Stimulated activated CD8-positive, alpha-beta memory T cell treated with anti-CD3 and anti-CD28 coated beads, Interleukin-12 subunit alpha, Interleukin-12 subunit beta, amount 100 ng/mL, for 4 hours (primary cell): ENCODE measurements at places on chromosomes 3 and 15.
A peak's percentile ranks its signal among the peaks of the same experiment; 100 is the strongest.

- no peak for DNase-seq
Measured at GRCh38 chr15:73394782-73395181, 26.0 kb upstream of the HCN4 start.

GRCh38 chr3:102106416-102107097 is 257.2 kb downstream of the NFKBIZ start:
- DNase-seq = peak; percentile 2

DNA sequence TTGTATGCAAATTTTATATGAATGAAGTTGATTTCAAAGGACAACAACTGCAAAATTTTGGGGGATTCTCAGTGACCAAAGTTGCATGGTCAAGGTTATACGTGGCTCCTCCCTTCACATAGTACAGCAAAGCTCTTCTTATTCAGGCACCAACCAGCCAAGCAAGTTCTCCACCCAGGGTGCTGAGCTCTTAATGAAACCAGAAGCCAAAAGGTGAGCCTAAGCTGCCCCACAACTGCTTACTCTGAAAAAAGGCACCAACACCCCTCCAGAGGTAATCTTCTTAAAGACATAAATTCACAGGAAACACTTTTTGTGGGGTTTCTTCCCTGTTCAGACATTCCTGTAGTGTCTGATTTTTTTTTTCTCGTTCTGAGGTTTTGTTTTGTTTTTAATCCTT is 106.1 kb upstream of the GMNC start:
- no peak for DNase-seq

- no peak for DNase-seq
Measured at GRCh38 chr3:12443781-12444522, 40.3 kb upstream of the TSEN2 start.

GRCh38 chr3:111967068-111967467 is 11.8 kb upstream of the ABHD10 start:
- DNase-seq = no peak

- peak; percentile 17 for DNase-seq
Measured at GRCh38 chr3:194577986-194578905, 55.0 kb downstream of the TMEM44 start.

DNA sequence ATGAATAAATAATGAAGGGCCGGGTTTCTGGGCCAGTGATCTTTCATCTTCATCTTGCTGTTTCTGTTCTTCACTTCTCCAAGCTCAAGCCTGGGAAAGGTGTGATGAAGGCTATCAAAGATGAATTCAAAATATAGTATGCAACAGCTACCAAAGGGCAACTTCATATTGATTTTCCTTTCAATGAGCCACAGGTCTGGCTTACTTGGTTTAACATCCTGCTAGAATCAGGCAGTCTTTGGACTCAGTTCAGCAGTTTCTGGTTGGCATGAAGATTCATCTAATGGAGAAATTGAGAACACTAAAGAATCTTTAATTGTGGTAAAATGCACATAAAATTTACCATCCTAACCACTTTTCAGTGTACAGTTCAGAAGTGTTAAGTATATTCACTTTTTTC is 43.3 kb downstream of the NFKBIZ start:
- no peak for DNase-seq

DNA sequence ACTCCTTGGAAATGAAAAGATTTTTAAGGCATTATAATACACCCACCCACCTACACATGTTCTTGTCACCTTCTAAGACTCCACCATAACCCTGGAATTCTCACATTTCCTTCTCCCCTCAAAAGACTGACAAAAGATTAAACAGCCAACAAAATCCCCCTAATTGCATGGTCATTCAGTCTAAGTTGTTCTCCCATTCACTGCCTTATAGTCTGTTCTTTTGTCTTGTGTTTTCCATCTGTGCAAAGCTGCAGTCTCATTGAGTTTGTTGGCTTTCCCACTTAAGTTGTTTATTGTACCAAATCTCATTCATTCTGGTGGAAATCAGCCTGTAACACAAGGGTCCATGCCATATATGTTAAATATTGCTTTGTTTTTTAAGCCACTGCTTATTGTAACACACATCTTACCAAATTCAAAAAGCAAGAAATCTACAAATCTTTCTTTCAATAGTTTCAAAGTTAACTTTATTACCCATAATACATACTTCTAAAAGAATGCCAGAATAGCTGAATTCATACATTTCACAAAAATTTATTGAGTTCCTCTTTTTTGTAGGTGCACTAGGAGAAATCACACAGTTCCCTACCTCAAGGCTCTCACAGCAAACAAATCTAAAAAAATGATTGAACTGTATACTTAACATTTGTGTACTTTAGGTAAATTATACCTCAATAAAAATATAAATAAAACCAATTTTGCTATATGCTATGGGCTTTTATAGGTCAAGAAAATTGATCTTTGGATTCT is 2.4 kb upstream of the RCN2 start:
- no peak for DNase-seq

DNA sequence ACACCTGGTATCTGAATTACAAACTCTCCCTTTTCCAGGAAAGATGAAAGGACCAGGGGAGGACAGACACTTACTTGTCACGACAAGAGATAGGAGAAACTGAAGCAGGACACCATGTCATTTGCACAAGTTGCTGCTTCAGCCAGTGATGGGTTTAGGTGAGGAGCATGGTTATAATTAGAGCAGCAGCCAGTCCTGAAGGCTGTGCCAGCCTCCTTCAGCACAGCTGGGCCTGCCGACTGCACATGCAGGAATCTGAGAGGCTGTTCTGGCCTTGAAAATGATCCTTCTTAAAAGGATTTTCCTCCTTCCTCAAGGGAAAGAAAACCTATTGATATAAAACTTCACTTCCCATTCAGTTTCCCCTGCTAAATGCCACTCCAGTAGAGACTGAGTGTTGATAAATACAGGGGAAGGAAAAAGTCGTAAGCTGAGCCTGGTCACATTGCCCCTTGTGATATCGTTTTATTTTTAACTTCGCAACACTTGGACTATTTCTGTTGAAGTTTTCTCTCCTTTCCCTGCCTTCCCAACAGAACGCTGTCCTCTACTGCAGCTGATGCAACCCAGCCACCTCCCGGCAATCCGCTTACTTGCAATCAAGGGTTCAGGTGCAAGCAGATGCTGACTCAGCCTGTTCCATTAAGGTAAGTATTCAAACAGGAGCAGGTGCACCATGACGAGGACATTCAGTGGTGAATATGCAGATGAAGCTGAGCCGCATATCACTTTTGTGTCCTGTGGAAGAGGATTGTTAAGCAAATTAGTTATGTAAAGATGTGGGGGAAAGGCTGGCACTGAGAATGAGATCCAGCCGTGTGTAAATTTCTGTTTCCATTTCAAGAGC is at the start of gene FBXO40:
Gene FBXO40 (plus strand): TSS at position 524 of the 847 bp plus-strand sequence. CDS start 27,197 bp downstream, outside the sequence.
- DNase-seq = no peak

GRCh38 chr3:166829896-166830295 is 550.2 kb downstream of the ZBBX start:
- no peak for DNase-seq

GRCh38 chr15:63461230-63461985 is 43.0 kb upstream of the USP3 start:
- no peak for DNase-seq

DNA sequence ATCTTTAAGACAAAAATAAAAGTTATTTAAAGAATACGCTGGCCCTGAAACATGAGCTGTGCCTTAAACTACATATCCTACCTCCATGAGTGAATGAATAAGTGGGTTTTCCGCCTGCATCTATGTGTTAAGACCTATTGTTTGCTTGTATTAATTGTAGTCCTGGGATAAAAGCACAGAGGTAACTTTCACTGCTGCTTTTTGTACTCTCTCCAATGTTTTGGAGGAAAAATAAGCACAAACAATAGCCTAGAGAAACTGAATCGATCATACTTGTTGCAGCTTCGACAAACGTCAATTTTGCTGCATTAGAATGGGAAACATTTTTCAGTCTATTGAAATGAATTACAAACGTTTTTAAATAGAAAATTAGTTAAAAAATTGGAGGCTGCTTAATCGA is 1.3 kb upstream of the CTNNB1 start:
- DNase-seq = no peak

DNA sequence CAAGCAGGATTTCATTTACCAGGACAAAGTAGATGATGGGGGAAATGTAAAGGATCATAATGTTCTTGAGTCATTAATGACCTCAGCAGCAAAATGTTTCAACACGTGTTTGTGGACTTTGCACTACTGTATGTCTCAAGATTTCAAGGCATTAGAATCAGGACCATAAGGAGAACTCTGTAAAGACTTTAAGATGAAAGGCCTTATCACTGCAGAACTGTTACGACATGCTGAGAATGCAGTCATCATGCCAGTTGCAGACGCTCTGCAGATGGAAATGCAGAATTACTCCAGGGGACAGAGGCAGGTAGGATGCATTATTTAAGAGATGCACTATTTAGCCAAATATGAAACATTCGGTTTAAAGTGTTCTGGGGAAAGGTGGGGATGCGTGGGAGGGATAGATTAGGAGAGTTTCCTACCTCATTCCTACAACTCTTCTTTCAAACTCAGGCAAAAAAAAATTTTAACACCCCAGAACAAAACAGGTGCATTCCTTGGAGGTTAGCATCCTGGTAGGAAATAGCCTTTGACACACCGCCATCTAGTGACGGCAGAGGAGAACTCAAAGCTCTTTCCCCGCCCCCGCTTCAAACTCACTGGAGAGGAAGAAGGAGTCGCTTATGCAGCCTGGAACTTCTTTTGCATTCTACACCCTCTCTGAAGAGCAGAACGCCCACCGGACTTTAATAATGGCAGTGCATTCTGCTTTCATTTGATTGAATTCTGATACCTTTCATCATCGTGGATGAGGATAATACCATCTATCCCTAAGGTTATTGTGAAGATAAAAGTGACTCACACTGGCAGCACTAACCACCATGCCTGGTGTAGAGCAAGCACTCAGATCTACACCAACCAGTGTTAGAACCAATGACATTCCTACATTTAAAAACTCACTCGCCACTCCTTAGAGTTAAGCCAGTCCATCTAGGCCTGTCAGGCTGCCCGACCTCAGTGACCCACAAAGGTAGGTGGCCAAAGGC is 43.1 kb upstream of the TOPAZ1 start:
- peak; percentile 16 for DNase-seq
